ENCODE measurements at places on chromosomes 2 and 18.

DNA sequence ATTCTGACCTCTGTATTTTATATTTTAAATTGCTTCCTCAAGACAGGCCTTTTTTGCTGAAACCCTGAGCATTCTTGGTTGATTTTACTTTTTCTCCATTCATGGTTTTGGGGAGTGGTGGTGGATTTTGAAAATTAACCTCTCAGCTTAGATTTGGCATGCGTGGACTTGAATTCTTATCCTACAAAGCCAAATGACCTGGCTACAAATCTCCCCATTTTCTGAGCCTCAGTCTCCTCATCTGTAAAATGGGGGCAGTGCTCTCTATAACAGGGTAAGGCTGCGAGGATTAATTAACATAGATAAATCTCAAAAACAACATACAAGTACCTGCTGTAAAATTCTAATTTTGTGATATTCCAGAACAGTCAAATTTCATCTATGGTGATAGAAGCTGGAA, 103.4 kb upstream of the CDCA7 start:
- DNase-seq = no peak

DNA sequence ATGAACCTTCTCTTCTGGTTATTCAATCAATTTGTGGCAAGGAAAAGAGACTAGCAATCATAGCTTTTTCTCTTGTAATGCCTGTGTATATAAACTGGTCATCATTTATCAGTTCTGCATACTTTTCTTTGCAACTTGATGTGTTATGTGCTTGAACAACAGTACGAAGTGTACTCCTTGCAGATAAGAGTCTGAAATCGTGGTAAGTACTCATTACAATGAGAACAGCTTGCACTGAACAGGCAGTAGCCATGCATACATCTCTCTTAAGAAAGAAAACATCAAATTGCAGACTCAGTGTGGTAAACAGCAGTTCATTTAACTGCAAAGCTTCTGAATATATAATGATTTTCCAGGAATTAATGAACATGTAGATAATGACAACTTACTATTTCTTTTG, 64.3 kb downstream of the GREB1L start:
- no peak for DNase-seq

DNA sequence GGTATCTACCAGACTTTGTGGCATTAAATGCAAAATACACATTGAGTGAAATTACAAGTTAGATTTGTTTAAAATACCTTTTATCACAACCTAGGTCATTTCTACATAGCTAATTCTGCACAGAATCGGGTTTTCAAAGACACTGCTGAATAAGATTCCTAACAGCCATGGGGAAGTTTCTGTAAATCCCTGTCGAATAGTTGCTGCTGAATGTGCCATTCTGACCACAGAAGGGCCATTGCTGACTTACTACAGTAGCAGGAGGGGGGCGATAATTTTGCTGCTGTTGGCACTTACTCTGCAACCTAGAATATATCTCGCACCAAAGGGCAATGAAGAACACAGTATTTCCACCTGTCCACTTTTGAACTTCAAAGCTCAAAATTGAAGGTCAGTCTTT, 232.8 kb downstream of the TCF4 start:
- DNase-seq = no peak

DNA sequence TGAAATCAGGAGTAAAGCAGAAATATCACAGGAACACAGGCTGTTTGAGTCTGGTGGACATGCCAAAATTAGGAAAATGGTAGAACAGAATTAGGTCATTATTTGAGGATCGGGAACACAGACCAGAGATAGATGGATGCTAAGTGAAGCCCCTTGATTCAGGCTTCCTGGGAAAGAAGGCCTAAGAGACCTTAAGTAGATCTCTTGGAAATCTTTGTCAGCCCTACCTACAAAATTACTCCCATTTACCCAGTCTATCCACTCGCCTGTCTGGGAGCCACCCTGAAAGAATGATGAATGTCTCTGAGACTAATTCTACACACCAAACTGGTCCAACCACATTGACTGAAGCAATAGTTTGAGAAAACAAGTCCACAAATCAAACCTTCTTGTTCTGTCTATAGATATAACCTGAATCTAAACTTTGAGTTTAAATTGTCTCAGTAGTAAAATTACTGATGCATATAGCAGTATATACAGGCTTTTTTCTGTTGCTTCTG, 36.6 kb upstream of the TANK start:
- DNase-seq = no peak

DNA sequence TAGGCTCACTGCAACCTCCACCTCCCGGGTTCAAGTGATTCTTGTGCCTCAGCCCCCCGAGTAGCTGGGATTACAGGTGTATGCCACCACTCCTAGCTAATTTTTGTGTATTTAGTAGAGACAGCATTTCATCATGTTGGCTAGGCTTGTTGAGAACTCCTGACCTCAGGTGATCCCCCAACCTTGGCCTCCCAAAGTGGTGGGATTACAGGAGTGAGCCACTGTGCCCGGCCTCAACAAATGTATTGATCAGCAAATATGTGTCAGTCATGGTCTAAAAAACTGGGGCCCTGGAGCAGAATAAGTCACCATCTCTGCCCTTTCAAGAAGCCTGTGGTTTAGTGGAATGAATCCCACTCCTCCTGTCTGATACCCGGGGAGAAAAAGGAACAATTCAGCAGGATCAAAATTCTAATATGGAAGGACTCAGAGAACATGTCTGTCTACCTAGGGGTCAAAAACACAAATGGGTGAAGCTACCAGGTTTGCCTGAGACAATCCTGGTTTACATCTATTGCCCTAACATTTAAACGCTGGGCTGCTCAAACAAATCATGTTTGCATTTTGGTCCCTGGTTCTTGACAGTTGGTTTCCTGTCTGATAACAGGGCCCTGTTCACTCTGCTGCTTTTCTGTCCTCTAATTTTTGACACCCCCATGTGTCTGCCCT, 21.6 kb downstream of the GCKR start:
- DNase-seq = no peak

GRCh38 chr2:64649013-64649484, 4.7 kb downstream of the SERTAD2 start:
- DNase-seq = no peak

DNA sequence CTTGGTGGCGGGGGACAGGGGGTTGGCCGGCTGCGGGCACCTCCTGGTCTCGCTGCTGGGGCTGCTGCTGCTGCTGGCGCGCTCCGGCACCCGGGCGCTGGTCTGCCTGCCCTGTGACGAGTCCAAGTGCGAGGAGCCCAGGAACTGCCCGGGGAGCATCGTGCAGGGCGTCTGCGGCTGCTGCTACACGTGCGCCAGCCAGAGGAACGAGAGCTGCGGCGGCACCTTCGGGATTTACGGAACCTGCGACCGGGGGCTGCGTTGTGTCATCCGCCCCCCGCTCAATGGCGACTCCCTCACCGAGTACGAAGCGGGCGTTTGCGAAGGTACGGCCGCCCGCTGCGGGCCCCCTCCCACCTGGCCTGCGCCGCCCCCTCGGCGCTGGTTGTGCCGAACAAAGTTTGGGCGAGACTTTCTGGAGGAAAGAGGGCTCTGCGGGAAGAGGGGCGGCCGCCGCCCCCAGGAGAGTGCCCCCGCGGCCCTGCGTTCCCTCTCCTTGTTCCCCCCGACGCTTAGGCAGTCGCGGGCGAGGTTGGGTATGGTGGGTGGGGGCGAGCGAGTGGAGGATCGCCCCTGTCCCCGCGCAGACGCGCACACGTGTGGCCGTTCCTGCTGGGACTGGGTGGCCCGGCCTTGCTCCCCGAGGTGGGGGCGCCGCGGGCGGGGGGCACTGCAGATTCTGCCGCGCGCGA, 866 bp downstream of the CRIM1 start:
- DNase-seq = no peak

DNA sequence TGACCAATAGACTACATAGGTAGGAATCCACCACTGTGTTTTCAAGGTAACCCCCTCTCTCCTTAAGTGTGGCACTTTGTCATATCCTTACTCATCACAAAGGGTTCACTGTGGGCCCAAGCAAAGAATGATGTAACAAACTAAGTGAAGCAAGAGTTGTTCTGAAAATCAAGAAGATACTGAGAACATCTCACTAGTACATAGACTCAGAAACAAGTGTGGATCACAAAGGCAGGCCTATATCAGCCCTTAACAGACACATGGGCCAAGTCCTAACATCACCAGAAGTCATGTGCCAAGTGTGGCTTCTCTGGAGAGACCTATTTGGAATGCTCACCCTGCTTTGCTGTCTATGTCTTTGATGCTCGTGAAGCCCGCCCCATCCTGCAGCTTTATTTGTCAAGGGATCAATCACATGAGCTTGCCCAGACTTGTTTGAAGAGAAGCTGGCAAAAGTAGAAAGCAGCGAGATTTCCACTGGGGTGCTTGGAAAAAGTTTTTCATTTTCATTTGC, 131.2 kb upstream of the TTC39C start:
- no peak for DNase-seq

GRCh38 chr2:186575302-186575701, 14.6 kb upstream of the ITGAV start:
- no peak for DNase-seq

- no peak for DNase-seq
These were observed 1011.8 kb upstream of the CDH2 start for GRCh38 chr18:29188760-29189159.

DNA sequence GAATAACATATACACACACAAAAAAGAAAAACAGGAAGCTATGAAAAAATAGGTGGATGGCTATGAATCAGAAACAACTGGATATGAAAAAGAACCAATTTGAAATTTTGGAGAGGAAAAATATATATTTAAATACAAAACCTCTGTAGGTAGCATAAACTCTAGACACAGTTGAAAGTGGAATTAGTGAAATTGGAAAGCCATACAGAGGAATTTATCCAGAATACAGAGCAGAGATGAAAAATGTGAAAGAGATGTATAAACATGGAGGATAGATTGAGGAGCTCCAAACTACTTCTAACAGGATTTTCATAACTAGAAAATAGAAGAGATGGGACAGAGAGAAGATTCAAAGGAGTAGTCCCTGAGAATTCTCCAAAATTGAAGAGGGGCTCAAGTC, 168.8 kb downstream of the SEPTIN10 start:
- no peak for DNase-seq

DNA sequence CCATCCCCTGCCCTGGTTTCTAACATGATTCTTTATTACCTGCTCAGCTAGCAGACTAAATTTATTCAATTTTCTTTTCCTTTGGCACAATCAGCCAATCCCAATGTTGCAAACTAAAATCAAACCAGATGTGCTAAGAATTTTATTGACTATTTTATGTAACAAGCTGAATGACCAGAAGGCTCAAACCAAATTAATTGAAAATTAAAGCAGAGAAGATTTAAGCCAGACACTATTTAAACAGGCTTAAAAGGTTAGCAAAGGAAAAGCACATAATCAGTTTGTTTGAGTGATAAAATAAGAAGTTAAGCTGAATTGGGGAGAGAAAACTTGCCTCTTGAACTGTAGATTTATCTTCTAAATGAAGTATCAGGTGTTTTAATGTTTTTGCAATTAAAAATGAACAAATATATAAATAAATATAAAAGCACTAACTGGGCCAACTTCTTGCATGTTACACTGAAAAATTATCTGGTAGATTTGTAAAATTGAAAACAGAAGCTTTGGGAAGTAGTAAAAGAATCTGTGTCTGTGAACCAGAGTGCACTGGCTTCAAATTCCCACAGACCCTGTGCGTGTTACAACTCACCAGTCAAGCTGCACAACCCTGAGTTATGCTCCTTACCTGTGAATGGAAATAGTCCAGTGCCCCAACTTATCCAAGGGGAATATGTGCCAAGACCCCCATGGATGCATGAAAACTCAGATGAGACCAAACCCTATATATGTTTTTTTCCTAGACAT, 283.4 kb downstream of the CNTNAP5 start:
- no peak for DNase-seq

DNA sequence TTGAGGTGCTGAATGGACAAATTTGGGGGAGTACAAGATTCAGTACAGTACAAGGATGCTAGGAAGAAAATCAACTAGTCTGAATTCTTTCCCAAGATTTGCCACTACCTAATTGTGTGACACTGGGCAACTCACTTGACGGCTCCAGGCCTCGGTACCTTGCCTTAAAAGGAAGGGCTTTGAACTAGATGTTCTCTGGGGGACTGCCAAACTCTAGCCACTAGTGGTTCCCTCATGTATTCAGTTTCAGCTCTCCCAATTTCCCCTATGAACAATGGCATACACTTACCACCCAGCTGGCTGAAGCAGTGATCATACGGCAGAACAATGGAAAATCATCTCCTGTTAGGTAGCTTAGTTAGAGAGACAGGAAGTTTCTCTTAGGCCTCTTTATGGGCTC, 73.4 kb downstream of the VWC2L start:
- DNase-seq = no peak

DNA sequence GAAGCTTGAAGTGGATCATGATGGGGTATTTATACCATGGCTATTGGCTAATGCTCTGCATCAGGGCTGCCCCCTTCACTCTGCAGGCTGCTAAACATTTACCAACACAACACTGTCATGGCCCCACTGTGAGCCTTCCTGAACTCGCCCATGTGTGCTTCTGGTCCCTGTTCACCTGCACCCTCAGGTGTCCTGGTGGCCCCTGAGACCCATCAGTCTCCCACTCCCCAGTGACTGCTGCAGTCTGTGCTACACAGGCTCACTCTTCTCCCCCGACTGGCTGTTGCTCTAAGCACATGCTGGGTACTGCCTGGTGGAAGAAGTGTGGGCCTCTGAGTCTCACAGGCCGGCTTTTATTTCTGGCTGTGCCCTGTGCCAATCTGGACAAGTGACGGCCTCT, 183.0 kb upstream of the HS6ST1 start:
- no peak for DNase-seq

DNA sequence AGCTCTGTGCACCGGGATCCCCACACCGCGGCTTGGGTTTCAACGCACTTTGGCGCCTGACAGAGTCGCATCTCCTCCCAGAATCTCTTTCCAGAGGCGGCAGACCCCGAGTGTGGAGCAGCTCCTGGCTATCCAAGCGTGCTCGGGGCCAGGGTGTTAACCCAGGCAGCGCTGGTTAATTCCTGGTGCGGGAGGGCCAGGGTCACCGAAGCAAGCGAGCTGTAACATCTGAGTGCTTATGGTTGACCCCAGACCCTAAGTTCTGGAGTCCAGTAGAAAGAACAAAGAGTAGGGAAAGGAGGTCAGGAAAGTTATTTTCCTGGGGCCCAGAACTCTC, 566 bp upstream of the OSR1 start:
- no peak for DNase-seq

Measured in stimulated activated CD4-positive, alpha-beta T cell treated with anti-CD3 and anti-CD28 coated beads, TNF-alpha, amount 100 ng/mL, for 1 hour (primary cell).